Stimulated activated CD4-positive, alpha-beta T cell treated with anti-CD3 and anti-CD28 coated beads, Interleukin-4, amount 100 ng/mL, for 4 hours (primary cell): ENCODE measurements at places on chromosomes 12 and 14.

GRCh38 chr14:82657186-82657675, 1123.6 kb upstream of the SEL1L start:
- no peak for DNase-seq

DNA sequence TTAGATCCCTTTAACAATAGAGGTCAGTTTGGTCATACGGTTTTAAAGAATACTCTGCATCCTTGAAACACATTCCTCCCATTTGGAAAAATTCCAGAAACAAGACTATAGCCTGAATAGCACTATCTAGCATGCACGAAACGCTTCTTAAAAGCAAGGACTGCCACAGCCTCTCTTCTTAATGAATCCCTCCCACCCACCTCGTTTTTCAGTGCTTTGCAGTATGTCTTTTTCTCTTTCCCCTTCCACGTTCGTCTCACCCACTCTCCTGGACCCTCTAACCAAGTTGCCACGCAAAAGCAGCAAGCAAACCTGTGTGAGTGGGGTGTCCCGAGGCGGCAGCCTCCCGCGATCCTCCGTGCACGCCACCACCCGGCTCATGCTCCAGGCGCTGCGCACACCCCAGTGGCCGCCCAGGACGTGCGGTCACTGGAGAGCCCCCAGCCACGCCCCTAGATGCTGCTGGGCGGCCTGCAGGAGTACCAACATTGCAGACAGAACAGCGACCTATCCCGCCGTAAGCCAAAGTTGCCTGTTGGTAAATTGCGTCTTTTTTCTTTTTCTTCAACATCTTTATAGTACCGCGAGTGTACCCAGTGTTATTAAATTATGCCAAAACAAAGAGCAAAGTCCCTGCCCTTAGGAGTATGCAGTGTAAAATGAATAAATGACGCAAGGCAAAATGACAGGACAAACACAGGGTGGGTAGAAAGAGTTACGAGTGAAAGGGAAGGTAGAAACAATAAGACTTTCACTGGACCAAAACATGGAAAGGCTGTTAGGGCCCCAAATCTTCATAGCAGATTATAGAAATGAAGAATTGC, at the start of gene SLC38A4:
SLC38A4 (minus strand) TSS at position 407 of the 824 bp plus-strand sequence. CDS start 32,926 bp downstream, outside the sequence.
- no peak for DNase-seq

- DNase-seq: no peak
Measured at GRCh38 chr12:645563-646071, 17.6 kb downstream of the NINJ2 start.

GRCh38 chr12:113049976-113050742, 6.4 kb upstream of the DTX1 start:
- no peak for DNase-seq

DNA sequence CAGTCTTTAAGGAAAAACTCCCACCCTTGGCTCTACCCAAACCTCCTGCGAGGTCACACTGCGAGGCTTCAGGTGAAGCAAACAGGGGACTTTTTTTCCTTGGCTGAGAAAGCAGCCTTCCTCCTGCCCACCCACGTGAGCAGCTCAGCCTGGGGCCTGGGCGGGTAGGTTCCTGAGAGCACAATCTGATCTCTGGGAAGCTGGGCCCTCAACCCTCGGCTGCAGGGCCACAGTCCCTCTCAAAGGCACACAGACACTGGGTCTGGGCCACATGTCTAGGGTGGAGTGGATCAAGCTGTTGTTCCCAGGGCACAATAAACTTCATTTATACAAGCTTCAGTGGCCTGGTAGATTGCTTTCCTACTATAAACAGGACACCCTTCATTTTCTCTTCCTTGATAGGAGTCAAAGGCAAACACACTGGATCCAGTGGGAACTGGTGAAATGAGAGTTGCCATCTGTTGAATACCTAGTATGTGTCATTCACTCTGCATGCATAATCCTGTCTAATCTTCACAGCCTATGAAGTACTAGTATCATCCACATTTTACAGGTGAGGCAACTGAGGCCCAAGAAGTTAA, 41.3 kb upstream of the PNMA1 start:
- DNase-seq: peak; percentile 23

DNA sequence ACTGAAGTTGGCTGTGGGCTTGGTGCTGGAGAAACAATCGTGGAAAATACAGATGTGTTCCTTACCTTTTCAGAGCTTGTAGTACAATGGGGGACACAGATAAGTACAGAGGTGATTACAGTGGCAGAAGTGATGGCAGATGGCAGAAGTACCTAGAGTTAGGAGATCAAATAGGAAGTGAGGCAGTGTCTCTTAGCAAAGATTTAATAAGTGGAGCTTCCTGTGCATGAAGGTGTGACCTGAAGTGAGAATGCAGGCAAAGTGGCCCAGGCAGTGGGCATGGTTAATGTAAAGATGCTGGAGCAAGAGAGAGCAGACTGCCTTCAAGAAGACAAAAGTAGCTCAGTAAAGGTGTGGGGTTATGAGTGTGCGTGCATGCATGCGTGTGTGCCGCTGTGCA, 16.0 kb downstream of the LRRK2 start:
- DNase-seq: no peak

GRCh38 chr12:106205208-106206069, 42.4 kb downstream of the CKAP4 start:
- DNase-seq: no peak

- DNase-seq: no peak
Measured at GRCh38 chr12:117408161-117408791, 46.9 kb upstream of the NOS1 start.
